ENCODE measurements at places on chromosomes 7 and 10.

- DNase-seq, result no peak
Measured at GRCh38 chr7:96127746-96128145, 194.2 kb downstream of the SLC25A13 start.

DNA sequence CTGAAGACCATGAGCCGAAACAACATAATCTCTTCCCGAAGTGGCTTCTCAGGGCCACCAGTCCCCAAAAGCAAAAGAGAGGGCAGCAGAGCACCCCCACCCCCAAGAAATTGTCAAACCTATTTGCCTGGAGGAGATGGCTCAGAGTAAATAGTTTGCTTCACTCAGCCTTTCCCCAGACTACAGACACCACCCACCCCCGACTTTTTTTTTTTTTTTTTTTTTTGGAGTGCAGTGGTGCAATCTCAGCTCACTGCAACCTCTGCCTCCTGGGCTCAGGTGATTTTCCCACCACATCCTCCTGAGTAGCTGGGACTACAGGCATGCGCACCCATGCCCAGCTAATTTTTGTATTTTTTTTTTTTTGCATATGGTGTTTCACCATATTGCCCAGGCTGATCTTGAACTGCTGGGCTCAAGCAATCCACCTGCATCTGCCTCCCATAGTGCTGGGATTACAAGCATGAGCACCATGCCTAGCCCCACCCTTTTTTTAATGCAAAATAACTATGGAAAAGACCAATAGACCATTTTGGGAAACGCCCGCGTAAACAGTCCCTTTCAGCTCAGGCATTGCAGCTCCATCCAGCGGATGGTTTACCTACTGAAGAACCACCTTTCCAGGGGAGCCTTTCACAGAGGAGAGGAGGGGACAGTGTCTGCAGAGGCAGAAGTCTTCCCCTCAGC lies 9.7 kb downstream of the ZMIZ1 start:
- DNase-seq, result no peak

DNA sequence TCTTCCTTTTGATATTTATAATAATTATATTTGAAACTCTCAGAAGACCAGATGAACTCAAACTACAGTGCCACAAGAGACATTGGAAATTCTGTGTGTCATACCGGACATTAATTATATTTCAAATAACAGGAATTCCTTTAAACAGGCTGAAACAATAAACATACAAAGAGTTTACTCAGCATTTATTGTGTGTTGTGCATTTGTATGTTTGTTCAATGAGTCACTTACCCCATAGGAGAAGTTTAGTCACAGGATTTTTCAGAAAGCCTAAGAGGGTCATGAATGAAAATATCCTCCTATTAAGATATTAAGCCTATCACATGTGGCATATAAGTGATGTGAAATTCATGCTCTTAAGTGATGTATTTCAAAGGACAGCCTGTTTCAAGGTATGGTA lies 566.8 kb downstream of the CNTNAP2 start:
- DNase-seq, result no peak

DNA sequence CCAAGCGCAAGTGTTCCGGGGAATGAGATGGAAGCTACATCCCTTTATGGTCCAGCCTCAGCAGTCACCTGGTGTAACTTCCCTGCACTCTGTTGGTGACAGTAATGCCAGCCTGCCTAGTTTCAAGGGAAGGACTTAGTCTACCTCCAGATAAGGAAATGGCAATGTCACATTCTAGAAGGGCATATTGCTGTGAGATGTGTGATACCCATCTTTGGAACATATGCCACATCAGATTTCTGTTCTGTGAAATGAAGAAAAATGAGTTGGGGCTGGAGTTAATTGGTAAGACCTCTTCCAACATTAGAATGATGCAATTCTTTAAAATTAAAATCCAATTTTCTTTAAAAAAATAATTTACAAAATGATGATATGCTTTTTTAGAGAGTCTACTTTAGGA lies 212.0 kb downstream of the LRMDA start:
- DNase-seq, result no peak

DNA sequence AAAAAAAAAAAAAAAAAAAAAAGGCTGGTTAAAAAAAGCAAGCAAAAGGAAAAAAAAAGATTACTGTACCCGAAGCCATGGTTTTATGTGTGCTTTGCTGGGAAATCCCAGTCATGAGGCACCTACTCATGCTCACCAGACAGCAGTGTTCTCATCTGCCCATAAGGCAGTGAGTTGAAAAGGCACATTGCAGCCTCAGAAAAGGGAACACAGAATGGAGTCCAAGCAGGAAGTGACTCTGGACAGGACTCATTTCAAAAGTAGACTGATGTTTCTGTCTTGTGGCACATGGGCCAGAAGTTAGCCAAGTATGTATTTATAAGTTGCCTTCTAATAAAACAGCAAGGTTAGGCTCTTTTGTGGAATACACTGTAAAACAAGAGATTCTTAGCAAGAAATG lies 40.2 kb downstream of the PDSS1 start:
- no peak for DNase-seq

- DNase-seq, result no peak
Measured at GRCh38 chr10:33461295-33461640, 126.8 kb upstream of the NRP1 start.

DNA sequence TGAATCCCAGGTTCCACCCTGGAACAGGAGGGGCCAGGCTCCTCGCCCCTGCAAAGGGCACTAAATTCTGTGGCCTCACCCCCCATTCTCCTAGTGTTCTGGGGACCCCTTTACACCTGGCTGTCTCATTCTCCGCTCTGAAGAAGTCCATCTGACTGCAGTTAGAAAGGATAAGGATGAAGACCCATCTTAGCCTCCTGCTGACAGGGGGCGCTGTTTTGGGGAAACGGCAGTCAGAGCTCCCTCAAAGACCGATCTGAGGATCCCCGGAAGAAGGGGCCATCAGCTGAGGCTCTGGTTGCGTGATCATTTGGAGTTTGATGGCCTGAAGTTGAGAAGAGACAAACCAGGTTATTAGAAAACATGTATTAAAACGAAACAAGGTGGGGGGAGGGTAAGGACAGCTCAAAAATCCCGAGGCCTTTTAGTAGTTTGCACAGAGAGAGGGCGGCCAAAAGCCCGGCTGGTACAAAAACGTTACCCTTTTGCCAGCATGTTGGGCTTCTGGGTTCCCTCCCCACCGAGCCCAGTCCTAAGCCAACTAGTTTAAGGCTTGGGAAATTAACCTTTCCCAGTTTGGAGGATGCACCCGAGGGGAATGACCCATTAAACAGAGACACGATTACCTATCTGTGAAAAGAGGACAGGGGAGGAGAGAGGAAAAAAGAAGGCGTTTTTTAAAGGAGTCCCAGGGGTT lies 102.8 kb downstream of the CHN2 start:
- no peak for DNase-seq

DNA sequence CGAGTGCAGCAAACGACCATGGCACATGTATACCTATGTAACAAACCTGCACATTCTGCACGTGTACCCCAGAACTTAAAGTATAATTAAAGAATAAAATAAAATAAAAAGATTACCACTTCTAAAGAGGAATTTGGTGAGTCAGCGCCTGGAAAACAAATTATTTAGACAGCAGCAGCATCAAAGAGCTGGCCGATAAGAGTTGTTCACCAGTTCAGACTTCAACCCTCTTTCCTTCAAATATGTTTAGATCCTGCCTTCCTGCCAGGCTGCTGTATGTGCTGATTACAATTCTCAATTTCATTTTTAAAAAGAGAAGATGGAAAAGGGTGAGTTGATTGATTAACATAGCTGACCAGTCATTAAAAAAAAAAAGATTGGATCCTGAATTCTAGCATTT lies 672.0 kb upstream of the NRP1 start:
- no peak for DNase-seq

DNA sequence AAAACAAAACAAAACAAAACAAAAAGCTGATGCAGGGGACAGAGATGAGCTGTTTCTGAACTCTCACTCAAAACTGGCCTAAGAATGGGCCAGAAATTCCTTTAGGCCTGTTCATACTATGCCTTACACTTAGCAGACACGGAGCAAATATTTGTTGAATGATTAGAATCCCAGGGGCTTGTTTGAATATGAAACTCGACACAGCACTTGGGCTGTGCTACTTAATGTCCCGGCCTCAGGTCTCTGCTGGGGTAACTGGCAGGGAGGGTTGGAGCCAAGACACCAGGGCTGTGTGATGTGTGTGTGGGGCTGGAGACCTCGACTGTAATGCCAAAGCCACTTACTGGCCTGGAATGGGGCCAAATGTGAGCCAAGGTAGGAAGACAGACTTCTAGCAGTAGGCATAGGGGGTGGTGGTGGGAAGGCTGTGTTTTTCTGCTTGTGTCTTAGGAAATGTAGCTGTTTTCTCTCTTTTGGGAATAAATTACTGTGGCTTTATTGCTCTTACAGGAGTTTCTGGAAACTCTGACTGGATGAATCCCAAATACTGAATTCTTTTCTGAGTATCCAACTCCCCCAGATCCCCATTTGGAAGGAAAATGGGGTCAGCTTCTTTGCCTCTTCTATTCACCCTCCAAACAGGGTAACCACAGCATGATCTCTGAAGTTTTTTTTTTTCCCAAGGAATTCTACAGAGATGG lies 66.7 kb downstream of the EMX2 start:
- peak; percentile 85 for DNase-seq

GRCh38 chr7:36605261-36606051 lies 118.8 kb downstream of the AOAH start:
- no peak for DNase-seq

DNA sequence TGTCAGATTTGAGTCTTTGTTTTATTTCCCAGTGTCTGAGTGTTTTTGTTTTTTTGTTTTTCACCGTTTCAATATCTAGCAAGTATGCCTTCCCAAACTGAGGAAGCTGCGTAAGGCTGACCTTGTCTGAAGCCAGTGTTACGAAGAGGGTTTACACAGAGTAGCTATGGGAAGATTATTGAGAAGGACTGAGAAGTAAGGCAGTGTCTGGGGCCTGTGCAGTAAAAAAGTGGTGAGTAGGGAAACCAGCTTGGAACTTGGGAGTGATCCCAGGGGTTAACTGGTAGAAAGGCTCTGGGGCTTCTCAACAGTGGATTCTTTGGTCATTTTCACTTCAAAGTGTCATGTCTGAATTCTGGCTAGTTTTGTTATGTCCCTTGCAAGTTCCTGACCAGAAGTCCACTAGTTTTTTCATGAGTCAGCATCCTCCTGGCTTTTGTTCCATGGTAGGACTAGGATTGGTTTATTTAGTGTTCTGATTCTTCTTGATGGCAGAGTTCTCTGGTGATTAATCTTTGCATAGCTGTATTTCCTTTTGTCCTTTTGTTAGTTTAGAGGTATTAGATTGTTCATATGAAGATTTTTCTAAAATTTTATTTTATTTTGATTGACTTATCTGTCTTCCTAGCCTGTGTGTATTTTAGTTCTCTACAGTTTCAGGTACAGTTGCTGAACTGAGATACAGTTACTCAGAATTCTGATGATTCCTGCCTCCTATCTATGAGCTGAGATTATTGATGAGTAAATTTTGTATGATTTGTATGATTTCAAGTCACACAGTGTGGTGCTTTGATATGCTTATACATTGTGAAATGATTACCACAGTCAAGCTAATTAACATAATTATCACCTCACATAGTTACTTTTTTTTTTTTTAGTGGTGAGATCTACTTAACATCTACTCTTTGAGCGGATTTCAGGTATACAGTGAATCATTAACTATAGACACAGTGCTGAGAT lies 19.0 kb downstream of the GARS1 start:
- no peak for DNase-seq

DNA sequence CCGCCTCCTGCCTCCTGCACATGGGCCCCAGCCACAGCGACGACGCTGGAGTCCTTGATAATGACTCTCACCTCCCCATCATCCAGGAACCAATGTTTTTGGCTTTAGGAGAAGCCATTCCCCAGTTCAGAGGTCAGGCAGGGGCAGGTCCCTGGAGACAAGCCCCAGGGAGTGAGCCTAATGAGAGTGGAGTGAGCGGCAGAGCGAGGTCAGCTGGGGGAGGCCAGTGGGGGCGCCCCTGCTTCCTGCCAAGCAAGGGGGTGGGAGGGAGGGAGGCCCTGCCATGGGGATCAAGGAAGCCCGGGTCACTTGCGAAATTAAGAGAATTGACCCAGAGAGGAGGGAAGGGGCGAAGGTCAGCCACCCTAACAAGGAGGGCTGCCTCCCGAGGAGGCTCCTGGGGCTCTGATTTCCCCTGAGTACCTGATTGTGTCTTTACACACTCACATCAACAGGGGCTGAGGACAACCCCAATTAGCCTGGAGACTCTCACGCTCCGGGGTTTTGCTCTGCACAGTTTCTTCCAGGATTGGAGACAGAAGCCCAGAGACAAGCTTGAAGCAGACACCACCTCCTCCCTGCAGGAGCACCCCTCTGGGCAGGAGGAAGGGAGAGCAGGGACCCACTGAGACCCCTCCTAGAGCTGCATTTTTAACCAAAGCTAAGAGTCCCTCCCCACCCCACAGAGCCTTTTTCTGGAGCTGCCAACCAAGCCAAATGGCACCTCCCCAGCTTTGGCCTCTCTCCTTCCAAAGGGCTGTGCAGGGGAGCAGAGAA lies 112.1 kb downstream of the COL13A1 start:
- DNase-seq, result no peak

DNA sequence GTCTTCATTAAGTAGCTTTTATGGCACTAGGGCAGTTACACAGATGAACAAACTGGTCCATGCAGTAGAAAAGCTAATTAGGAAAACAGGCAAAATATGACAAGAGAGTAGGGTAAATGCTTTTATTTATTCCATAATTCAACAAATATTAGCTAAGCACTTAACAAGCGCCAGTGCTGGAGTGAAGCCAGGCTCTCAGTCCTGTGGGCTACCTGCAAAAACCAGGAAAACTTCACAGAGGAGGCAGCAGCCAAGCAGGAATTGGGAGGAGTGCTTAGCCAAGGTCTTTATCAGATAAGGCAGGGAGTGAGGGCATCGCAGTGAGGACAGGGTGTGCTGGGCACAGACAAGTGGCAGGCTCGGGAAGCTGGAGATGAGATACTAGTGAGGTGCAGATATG lies 4.9 kb upstream of the KAT6B start:
- no peak for DNase-seq

DNA sequence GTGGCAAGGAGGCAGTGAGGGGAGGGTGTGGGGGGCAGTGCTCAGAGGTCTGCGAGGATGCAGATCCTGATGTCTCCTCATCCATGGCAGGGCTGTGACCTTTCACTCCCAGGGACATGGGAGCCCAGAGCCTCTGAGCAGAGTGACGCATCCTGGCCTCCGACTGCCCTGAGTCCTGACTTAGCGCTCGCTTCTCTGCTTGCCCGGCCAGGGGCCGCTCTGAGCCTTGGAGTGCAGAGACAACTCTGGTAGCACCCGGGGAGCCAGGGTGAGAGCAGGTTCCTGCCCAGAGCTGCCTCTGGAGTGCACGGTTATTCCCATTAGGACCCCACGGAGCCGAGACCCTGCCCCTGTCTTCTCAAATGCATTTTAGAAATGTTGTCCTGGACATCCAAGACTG lies 188.0 kb downstream of the TCERG1L start:
- no peak for DNase-seq
